ENCODE measurements at places on chromosomes 3 and 15.

- DNase-seq: no peak
Observed at GRCh38 chr3:161848376-161848775, 351.8 kb downstream of the OTOL1 start.

- DNase-seq: no peak
Observed at GRCh38 chr3:159727506-159727905, 261.1 kb upstream of the IL12A start.

- DNase-seq: no peak
Observed at GRCh38 chr3:124256599-124256998, 264.7 kb upstream of the ROPN1 start.

- no peak for DNase-seq
Observed at GRCh38 chr3:48208076-48208475, 15.2 kb upstream of the CAMP start.

DNA sequence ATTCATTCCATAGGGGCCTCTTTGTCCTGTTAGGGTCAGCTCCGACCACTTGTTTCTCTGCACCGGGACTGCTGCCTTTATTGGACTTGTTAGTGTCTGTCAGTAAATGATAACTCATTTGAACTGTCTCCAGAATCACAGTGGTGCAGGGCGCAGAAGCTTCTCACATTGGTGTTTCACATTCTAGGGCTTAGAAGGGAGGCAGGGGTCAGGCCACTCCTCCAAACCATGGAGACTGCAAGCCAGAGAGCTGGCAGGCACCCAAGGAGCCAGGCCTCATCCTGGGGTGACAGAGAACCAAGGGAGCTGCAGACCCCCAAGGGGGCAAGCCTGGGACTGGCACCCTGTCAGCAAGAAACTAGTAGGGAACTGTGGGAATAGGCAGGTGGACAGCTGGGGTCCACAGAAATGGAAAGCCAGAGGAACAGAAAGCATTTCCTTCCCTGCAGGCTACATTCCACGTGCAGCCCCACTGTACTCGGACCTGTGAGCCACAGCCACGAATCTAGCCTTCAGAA, 49.1 kb downstream of the CCNL1 start:
- no peak for DNase-seq

- DNase-seq: no peak
Observed at GRCh38 chr3:40290396-40290795, 19.1 kb upstream of the EIF1B start.

DNA sequence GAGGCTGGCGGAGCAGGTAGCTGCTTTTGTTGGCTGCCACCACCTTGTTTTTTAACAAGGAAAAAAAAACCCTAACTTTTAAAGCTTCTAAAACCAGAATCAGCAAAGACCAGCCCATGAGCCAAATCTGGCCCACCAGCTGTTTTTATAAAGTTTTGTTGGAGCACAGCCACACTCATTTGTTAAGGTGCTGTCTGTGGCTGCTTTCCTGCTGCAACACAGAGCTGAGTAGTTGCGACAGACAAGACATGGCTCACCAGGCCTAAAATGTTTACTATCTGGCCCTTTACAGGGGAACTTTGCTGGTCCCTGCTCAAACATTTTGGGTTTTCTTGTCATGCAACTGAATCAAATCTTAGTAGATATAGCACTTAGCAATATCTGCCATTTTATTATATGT, 18.9 kb downstream of the EFCAB12 start:
- no peak for DNase-seq

DNA sequence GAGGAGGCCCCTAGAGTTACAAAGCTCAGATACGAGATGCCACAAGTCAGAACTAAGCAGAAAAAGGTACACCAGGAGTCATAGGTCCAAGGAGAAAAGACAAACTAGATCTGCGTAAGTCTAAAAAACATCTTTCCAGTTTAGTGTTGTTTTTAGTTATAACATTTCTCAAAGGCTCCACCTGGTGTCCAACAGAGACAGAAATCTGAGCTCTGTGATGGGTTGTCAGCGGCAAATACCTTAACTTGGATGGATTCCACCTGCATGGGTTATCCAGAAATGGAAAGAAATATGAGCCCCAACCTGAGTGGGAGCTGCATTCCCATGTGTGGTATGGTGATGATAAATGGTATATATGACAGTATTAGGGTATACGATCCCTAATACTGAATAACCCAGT, 238.6 kb upstream of the CHRM5 start:
- no peak for DNase-seq

DNA sequence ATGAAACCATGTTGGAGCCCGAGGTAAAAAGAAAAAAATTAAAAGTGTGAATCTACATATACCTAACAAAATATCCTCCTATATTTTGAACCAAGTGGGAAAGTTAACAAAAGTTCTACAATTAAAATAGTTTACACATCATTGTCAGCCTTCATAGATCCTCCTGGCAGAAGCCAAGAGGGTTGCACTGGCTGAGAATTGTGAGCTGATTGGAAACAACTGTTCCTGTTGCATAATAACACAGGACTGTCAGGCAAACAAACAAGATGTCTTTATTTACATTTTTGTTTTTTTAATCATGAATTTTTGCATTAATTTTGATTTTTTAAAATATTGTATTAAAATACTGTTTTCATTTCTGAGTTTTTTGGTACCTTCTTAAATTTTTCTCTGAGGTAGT, 215.2 kb upstream of the MME start:
- DNase-seq: no peak

GRCh38 chr15:72451224-72451623, 22.9 kb upstream of the ARIH1 start:
- no peak for DNase-seq

Data from stimulated activated CD4-positive, alpha-beta T cell treated with anti-CD3 and anti-CD28 coated beads, Interleukin-15, amount 100 ng/mL, for 1 hour (primary cell).